ENCODE measurements at places on chromosomes 7 and 10.

- DNase-seq, result no peak
Observed at GRCh38 chr7:23445326-23445725, 25.0 kb downstream of the IGF2BP3 start.

DNA sequence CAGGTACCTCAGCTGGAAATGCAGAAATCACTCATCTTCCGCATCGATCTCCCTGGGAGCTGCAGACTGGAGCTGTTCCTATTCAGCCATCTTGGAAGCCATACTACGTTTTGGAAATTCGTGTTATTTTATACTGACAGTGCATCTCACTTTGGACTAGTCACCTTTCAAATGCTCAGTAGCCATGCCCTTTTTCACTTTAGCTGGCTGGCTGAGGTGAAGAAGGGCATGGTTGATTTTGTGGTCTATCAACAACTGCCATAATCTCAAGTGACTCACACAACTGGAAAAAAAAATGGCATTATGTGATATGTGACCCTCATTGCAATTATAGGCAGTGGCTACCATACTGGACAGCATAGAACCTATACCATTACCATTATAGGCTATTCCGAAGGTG lies 100.5 kb downstream of the CCDC71L start:
- no peak for DNase-seq

- no peak for DNase-seq
Observed at GRCh38 chr10:3486346-3487065, 298.5 kb downstream of the KLF6 start.

- no peak for DNase-seq
Observed at GRCh38 chr7:41472427-41473125, 230.3 kb downstream of the INHBA start.

- no peak for DNase-seq
Observed at GRCh38 chr10:79220307-79220706, 127.0 kb upstream of the PPIF start.

DNA sequence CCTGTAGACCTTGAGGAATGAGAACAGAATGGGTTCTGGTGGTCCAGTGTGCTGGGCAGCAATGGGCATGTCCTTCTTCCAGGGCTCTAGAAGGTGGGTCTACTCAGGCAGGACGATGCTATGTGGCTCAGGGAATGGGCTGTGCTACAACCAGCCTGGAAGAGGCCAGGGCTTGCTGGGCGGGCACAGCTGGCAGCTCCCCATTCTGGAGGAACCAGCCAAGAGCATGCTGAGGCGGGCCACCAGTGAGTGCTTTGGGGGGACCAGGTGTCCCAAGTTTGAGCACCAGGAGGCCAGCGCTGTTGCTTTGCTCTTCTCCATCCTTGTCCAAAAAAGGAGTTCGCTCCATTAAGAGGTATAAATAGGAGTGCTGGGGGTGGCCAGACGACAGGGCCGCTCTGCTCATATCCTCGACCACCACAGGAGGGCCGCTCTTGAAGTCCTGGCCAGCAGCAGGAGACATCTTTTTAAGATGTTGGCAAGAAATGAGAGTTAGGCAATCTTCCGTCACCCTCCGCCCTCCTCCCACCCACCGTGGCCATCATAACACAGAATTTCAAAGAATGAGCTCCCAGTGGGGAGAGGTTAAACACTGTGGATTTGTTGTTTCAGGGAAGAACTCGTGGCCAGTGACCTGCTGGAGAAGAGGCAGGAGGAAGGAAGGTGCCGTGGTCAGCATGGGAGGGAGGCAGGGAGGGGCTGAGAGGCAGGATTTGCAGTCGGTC lies 141.3 kb downstream of the GRK5 start:
- DNase-seq, result no peak
